T1000 (cell line): ENCODE measurements at places on chromosomes 3 and 15.

- no peak for DNase-seq
These were observed 21.5 kb upstream of the SPTSSB start for GRCh38 chr3:161392853-161393252.

GRCh38 chr15:21267671-21268395 lies 172.5 kb downstream of the POTEB3 start:
- no peak for DNase-seq

DNA sequence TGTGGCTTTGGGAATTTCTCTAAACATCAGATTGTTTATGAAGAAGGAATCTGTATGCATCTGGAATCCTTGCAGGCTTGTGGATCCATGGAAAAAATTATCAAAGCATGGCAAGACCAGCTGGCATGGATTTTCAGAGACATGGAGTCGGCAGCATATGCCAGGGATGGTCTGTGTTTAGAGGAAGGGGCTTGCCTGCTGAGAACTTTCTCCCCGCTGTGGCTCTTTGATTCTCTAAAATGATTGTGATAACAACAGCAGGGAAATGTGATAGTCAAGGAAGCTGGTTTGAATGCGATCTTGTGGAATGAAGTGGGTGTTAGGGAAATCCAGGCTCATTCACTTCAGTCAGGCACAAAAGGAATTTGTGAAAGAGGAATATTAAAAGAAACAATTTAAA lies 245.7 kb upstream of the THRB start:
- no peak for DNase-seq

- no peak for DNase-seq
These were observed 85.2 kb upstream of the KCNAB1 start for GRCh38 chr3:156035158-156035557.

- DNase-seq: no peak
These were observed 90.6 kb downstream of the IQSEC1 start for GRCh38 chr3:12982619-12983101.

DNA sequence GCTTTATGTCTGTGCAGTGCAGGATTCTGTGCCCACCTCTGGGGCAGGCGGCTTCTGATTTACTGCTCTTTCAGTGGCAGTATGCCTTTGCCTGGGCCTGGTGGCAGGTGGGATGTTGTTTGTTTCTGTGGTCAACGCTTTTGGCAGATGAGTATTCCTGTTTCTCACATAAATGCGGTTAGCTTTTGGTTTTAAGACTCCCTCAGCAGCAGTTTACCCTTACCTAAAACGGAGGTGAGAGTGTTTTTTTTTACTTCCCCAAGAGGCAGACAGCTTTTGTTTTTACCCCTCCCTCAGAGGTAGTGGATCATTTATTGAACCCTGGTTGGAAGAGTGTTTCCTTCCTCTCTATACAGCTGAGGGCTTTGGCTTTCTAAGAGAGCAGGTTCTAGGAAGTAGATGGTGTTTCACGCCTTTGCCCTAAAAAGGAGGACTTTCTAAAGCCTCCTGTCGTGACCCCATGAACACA lies 134.1 kb upstream of the PLSCR5 start:
- DNase-seq: no peak

- DNase-seq: peak; percentile 77
These were observed 9.2 kb upstream of the MME start for GRCh38 chr3:155070932-155071387.

GRCh38 chr3:156389449-156389950 lies 165.4 kb downstream of the SSR3 start:
- DNase-seq: no peak

DNA sequence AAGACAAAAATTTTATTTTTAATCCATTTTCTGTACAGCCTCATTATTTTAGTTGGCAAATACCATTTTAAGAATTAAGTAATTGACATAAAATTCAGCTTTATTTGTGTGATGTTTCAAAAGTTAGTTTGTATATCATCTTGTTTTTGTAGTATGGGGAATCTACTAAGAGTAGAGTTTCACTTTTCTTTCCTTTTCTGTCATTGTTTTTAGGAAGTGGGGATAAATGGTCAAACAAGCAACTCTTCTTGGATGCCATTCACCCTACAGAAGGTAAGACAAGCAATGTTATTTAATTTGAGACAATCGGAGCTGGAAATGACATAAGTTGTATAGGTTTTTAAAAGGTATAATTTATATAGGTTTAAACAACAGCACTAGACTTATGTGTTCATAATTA lies 268.3 kb downstream of the BBX start:
- DNase-seq: no peak

GRCh38 chr3:177521305-177521704 lies 324.0 kb upstream of the TBL1XR1 start:
- DNase-seq: no peak

GRCh38 chr15:45094358-45094730 lies 19.6 kb downstream of the DUOX2 start:
- DNase-seq: no peak

- DNase-seq: peak; percentile 96
These were observed at the start of gene NPHP3 for GRCh38 chr3:132722165-132723023. Gene NPHP3, minus strand, starts transcription at chr3:132722409. Its CDS starts 54 bp downstream, at chr3:132722355.

GRCh38 chr3:193489949-193490348 lies 64.7 kb downstream of the ATP13A4 start:
- DNase-seq: no peak

DNA sequence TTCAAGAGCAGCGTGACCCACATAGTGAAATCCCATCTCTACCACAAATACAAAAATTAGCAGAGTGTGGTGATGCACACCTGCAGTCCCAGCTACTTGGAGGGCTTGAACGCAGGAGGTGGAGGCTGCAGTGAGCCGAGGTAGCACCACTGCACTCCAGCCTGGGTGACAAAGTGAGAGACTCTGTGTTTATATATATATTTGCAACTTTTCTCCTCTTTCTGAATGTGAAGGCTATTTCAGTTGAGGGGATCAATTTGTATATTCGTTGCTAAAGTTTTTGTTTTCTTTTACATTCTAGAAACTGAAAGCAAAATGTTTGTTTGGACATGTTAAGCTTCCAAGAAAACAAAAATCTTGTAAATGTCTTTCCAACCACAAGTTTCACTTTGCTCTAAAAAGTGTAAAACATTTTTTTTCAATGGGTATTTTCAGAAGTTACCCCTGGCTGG lies 29.8 kb upstream of the FAM98B start:
- DNase-seq: no peak

- no peak for DNase-seq
These were observed 25.2 kb downstream of the TRIM71 start for GRCh38 chr3:32842987-32843386.

DNA sequence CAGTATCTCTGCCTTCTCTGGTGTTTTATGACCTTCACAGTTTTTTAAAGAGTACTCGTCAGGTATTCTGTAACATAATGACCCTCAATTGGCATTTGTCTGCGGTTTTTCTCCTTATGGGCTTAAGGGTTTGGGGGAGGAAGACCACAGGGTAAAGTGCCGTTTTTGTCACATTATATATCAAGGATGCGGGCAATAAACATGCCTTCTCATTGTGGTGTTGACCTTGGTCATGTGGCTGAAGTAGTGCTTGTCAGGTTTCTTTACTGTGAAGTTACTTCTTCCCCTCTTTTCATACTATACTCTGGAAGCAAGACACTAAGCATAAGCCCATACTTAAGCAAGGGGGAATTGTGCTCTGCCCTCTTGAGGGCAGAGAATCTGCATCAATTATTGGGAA lies 16.6 kb downstream of the CAPN3 start:
- DNase-seq: no peak

DNA sequence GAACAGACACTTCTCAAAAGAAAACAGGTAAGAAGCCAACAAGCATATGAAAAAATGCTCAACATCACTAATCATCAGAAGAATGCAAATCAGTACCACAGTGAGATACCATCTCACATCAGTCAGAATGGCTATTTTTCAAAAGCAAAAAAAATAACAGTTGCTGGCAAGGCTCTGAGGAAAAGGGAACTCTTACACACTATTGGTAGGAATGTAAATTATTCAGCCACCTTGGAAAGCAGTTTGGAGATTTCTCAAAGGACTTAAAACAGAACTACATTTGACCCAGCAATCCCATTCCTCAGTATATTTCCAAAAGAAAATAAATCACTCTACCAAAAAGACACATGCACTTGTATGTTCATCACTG lies 95.6 kb downstream of the APBA2 start:
- no peak for DNase-seq

- DNase-seq: no peak
These were observed 15.9 kb downstream of the CEP70 start for GRCh38 chr3:138578141-138578540.

- no peak for DNase-seq
These were observed 188.6 kb downstream of the NLGN1 start for GRCh38 chr3:173586166-173586565.

DNA sequence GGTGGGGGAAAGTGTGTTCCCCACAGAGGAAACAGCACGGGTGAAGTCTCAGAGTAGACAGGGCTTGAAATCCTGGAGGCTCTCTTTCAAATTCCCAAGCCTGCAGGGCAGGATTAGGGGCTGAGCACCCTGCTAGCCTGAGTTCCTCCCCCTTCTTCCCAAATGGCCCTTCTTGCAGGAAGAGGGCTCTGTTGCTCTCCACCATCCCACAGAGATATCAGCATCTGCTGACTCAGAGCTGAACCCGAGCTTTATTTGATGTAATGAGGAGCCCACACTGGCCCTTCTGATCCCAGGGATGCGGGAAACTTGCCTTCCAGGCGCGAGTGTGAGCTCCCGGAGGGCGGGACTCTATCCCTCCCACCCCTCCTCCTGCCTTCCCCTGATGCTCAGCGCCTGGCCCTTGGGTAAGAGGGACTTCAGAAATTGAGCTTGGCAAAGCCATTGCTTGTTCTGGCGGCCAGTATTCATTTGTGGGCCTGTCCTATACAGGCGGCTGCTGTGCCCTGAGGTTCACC lies 1.4 kb upstream of the STRA6 start:
- DNase-seq: peak; percentile 53

- no peak for DNase-seq
These were observed 233.4 kb downstream of the CHST2 start for GRCh38 chr3:143352850-143353550.

- no peak for DNase-seq
These were observed 371.2 kb upstream of the ROBO2 start for GRCh38 chr3:76668653-76669052.

- DNase-seq: no peak
These were observed 36.5 kb downstream of the FSIP1 start for GRCh38 chr15:39746176-39746575.

- DNase-seq: no peak
These were observed 281.3 kb downstream of the FGF12 start for GRCh38 chr3:192445770-192446644.

- DNase-seq: no peak
These were observed 212.8 kb upstream of the RORA start for GRCh38 chr15:61441891-61442290.

DNA sequence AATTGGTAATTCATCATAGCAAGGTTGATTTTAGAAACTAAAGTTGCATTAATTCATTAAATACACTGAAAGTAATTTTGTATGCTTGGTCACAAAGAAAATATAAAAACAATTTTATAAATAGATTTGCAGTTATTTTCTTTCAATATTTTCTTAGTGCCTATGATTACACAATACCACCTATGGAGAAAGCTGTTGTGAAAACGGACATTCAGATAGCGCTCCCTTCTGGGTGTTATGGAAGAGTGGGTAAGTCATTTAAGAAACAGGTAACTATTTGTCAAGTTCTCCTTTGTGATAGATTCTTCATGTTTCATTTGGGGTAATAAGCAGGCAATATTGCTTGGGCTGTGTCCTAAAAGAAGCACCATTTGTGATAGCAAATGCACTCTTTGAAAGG lies 3.0 kb downstream of the DUT start:
- no peak for DNase-seq

GRCh38 chr3:145383416-145383815 lies 777.6 kb downstream of the PLOD2 start:
- DNase-seq: no peak

GRCh38 chr15:37130356-37130755 lies 30.0 kb upstream of the MEIS2 start:
- no peak for DNase-seq

DNA sequence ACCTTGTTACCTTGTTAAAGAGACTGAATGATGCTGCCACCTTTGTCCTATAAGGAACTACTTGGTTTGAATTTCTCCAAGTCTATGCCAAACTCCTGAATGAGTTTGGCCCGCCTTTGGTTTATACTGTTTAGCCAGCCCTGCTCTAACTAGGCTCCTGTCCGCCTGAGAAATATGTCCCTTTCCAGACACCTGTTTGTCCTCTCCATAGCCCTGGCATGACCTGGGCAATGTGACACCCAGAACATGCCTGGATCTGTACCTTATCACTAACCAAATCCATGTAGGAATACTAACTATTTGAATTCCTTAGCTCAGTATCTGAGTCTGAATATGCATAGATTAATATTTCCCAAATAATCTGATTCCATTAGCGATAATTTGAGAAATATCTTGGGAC lies 24.4 kb upstream of the TMC3 start:
- no peak for DNase-seq

DNA sequence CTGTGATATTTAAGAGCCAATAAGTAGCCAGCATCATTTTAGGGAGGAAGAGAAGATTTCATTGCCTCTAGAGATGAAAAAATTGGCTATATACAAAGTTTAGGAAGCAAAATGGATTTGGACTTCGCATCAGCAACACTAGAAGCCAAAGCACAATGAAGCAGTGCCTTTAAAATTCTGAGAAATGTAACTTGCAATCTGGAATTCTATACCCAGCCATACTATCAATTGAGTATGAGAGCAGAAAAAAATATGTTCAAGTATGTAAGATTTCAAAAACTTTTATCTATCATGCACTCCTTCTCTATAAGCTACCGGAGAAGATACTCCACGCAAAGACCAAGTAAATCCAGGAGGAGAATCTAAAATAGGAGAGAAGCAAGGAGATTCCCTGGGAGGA lies 47.4 kb upstream of the ATP13A3 start:
- DNase-seq: no peak

DNA sequence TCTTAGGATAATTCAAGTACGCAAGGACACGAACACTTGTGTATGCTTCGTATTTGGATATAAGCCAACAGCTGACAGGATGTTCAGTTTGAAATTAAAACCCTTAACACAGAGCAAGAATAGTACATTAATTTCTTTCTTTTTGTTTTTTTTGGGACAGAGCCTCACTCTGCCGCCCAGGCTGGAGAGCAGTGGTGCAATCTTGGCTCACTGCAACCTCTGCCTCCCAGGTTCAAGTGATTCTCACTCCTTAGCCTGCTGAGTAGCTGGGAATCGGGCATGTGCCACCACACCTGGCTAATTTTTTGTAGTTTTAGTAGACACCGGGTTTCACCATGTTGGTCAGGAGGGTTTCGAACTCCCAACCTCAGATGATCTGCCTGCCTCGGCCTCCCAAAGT lies 32.4 kb downstream of the TOMM70 start:
- no peak for DNase-seq

DNA sequence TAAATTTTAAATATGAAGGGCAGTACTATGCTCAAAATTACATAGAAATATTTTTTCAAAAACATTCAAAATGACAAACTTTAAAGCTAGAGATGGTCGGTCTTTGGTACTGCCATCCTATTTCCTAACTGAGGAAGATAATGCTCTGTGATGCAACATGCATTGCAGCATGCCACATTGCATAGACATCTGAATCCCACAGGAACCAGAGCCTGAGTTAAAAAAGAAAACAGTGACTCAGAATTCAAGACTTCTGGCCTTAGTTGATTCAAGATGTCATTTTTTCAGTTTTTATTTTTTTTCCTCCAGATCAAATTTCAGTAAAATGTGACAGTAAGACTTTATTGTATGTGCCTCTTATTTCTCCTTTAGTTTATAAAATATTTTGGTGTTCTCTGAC lies 33.1 kb downstream of the TP63 start:
- DNase-seq: no peak

- no peak for DNase-seq
These were observed 2.4 kb downstream of the TSC22D2 start for GRCh38 chr3:150410311-150411105.

GRCh38 chr3:45054196-45054857 lies 28.2 kb downstream of the CLEC3B start:
- DNase-seq: no peak

- DNase-seq: no peak
These were observed 5.0 kb downstream of the PTH1R start for GRCh38 chr3:46882377-46883053.
